ENCODE measurements at places on chromosomes 5 and 9. TPM values are rescaled to one million over a fixed set of nuclear protein-coding genes. Genes with fewer than 3 reads are reported as not detected.

- no peak for DNase-seq
These were observed 218.5 kb downstream of the PLK2 start for GRCh38 chr5:58241389-58241788.

DNA sequence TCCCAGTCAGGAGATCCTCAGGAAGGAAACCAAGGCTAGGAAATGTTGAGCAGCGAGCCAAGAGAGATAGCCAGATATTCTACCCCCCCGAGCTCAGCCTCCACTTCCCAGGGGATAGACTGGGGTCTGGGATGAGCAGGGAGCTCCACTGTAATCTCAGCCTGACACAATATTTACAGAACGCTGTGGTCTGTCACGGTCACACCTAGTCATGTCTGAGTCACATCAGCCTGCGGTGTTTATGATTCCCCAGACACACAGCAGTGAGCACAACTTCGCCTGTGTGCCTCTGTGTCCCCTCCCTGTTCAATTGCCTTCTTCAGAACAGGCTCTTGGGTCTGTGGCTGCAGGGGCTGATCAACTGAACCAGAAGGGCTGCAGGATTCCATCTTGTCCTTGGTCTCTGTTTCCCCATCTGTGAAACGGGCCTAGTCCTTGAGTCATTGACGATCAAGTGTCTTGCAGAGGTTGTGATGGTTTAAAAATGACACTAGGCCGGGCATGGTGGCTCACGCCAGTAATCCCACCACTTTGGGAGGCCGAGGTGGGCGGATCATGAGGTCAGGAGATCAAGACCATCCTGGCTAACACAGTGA is 8.6 kb upstream of the PRRX2 start:
- DNase-seq = peak; percentile 27

GRCh38 chr5:76626738-76627137 is 3.5 kb upstream of the F2RL2 start:
- no peak for DNase-seq

- no peak for DNase-seq
These were observed 83.0 kb downstream of the AGTPBP1 start for GRCh38 chr9:85658716-85659115.

The ADAMTSL2 gene
- polyA plus RNA-seq = not detected

The FAM81B gene
- not detected for polyA plus RNA-seq

The NDOR1 gene
- polyA plus RNA-seq = 7.1 TPM

All from BJ (cell line).